ENCODE measurements at places on chromosomes 13 and 19.

DNA sequence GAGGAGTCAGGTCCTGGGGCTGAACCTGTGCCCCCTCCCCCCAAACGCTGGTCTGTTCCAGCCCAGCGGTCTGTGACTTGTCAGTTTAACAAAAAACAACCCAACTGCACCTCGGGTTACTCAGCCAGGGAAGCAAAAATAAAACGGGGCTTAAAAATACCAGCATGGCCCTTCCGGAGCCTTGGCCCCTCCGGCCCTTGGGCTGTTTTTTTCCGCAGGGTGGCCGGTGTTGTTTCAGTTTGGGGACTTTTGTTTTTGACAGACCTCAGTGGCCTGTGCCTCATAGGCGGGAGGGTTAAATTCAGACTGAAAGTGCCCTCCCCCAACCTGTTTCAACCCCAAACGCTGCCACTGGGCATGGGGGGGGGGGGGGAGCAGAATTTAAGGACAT, 4.0 kb downstream of the TCF3 start:
- DNase-seq: no peak

DNA sequence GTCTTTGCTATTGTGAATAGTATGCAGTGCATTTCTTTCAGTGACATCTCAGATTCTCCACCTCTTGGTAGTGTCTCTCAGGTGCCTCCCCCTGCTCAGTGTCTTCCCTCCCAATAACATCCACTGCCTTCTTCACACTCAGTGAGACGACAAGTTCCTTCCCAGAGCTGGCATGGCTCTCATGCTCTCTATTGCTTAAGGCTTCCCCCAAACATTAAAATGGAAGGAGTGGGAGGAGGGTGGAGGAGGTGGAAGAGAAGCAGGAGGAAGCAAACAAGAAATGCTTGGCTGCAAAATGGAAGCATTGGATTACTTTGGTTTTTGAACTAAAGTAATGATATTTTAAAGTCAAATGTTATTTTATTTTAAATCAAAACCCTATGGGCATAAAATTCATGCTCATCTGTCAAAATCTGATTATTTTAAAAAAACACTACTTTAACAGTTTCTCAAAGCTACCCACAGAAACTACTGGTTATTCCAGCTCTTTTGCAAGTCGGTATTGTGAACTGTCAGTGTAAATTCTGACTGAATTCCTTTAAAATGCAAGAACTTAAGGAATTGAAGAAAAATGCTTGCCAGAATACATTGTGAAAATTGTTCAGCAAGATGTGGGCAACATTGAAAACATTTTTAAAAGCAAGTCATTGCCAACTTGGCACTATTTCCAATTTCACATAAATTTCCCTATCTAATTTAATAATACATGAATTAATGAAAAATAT, 727.6 kb upstream of the ARGLU1 start:
- DNase-seq: no peak

DNA sequence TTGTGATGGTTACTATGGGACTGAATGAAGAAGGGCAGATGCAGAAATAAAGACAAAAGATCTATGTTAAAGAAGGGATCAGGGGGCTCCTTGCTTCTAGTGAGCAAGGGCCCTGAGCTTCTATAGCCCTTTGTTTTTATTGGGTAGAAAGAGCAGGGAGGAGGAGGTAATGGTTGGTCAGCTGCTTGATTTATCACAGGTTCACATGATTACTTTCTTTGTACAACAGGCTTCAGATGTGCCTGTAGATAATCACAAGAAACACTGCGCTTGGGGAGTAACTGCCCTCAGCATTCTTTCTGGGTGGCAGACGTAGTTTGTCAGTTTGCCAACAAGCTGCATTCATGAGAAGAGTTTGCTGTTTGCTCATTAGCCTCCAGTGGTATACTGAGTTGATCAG, 4.8 kb upstream of the ZNF439 start:
- DNase-seq: no peak

- peak; percentile 54 for DNase-seq
Observed at GRCh38 chr19:49502866-49503581, 6.8 kb downstream of the RPS11 start.

- DNase-seq: no peak
Observed at GRCh38 chr13:99040536-99041131, 62.8 kb upstream of the DOCK9 start.

DNA sequence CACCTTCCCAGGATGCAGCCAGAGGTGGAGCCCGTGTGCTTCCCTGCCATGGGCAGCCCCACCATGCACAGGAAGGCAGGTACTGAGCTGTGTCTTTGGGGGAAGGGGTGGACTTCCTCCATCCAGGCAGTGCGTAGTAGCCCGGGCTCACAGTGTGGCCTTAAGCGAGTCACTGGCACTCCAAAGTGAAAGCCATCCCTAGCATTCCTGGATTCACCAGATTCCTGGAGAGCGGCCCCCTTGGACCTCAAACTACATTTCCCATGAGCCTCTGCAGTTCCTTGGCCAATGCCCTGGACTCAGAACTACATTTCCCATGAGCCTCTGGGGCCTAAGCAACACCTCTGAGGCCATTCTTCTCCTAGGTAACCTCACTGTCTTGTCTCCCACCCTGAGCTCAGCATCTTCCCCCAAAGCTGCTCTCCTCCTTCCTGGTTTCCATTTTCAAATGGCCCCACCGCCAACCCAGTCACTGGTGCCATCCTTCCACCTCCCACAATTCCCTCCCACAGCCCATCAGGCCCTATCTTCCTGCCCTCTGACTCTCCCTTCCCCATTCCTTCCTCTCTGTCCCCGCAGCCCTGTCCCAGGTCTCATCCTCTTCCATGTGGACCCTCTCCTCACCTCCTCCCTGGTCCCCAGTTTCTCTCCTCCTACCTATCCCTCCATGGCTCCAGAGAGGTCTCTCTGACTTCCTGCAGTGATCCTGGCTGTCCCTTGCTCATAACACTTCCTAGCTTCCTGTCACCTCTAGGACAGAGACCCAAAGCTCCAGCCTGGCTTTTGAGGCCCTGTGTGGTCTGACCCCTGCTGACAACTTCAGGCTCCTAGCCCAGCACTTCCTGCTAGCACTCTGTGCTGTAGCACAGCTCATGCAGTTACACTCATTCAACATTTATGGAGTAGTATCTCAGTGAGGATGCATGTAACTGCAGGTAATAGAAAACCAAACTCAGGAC, at the start of gene C19orf81:
Gene C19orf81 (plus strand): TSS at position 13 of the 959 bp plus-strand sequence. CDS start 0 bp downstream, at position 13.
- peak; percentile 58 for DNase-seq

DNA sequence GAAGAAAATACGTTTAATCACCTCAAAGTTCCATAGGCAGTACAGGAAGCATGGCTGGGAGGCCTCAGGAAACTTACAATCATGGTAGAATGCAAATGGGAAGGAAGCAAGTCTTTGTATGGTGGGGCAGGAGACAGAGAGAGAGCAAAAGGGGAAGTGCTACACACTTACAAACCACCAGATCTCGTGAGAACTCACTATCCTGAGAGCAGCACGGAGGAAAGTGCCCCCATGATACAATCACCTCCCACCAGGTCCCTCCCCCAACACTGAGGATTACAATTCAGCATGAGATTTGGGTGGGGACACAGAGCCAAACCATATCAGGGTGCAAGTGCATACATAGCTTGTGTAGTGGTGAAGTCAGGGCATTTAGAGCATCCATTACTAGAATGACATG, 92.3 kb upstream of the ANKRD10 start:
- DNase-seq: no peak

- DNase-seq: no peak
Observed at GRCh38 chr19:36377541-36378178, 1.3 kb downstream of the ZFP14 start.

- no peak for DNase-seq
Observed at GRCh38 chr13:53013113-53013512, 15.5 kb upstream of the OLFM4 start.

DNA sequence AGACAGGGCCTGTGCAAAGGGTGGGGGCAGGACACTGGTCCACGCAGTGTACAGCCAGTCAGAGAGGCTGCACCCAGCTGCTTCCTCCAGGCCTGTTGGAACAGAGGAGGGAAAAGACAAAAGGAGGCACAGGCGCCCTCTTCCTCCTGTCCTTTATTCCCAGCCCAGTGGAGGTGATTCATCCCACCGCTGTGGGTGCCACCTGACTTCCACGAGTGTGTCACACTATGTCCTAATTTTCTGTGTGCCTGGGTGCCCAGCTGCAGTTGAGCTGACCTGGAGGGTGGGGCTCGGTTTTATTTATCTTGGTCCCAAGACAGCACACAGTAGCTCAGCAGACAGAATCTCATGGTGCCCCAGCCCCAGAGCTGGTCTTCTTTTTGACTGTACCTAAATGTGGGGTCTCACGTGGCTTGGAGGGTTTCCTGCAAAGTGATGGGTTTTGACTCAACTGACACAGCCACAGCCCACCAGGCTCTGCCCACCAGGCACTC, 9.0 kb downstream of the EPS15L1 start:
- no peak for DNase-seq

GRCh38 chr13:36476661-36477060, 44.4 kb downstream of the CCNA1 start:
- DNase-seq: no peak

GRCh38 chr13:98366010-98366409, 188.9 kb upstream of the RNF113B start:
- DNase-seq: no peak

GRCh38 chr19:4519172-4519496, 848 bp upstream of the PLIN4 start:
- DNase-seq: no peak

DNA sequence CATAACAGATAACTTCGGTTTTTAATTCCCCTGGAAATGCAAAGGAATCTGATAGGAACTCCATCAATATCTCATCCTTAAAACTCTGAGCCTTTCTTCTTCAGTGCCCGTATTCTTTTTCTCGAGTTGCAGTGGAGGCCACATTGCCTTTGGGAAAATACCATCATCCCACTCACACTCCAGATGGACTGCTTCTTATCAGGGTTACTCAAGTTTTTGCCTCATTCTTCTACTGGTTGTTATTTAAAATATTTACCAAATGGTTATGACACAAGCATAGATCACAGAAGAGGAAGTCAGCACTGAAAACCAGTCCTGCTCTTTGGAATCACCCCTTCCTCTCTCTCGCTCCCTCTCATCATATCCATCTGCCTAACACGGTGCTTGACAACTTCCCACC, 1020.5 kb upstream of the SLC10A2 start:
- no peak for DNase-seq

DNA sequence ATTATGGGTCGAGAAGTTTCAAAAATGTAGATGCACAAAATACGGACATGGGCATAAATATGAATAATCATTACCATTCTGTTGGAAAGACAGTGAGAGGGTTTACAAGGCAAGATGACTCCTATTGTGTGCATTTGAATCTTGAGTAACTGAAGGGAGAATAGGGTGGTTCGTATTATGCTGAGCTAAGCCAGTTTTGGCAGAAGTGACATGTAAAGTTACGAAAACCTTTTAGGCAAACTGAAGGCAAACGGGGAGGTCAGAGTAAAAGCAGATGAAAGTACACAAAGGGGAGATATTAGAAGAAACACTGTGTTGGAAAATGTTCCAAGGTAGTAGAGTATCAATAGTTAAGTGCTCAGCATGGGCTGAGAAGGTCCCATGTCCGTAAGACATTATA, 16.8 kb downstream of the DCT start:
- DNase-seq: no peak

DNA sequence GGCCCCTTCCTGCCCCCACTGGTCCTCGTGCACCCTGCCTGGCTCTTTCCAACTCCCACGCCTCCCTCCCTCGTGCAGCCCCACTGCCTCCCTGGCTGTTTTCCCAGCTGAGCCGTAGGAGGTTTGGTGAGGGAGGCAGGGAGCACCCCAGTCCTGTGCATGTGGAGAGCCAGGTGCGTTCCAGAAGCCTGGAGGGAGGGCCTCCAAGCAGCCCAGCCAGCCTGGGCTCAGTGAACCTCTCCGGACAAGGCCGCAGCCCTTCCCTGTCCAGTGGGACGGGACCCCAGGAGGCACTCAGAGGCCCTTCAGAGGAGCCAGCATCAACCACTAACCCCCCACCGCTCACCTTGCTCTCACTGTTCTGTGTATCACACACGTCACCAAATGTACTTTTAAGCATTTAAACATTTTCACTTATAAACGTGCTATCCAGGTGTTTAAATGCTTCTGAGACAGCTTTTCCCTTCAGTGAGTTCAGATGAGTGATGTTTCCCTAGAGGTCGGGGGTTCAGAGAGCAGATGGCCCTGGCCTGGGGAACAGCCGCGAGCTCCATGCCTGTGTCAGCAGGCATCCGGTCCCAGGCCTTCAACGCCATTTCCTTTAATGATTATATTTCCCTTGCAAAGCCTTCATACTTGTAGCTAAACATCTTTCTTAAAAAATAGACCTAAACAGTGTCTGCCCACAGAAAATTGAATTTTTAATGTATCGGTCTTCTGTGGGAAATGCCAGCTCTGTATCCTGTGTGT, 122.6 kb downstream of the ATP11A start:
- DNase-seq: no peak

GRCh38 chr13:34620074-34620850, 321.8 kb upstream of the NBEA start:
- no peak for DNase-seq

- DNase-seq: no peak
Observed at GRCh38 chr13:59423708-59424340, 739.9 kb downstream of the DIAPH3 start.

- DNase-seq: no peak
Observed at GRCh38 chr19:10766049-10766623, 48.3 kb downstream of the DNM2 start.

DNA sequence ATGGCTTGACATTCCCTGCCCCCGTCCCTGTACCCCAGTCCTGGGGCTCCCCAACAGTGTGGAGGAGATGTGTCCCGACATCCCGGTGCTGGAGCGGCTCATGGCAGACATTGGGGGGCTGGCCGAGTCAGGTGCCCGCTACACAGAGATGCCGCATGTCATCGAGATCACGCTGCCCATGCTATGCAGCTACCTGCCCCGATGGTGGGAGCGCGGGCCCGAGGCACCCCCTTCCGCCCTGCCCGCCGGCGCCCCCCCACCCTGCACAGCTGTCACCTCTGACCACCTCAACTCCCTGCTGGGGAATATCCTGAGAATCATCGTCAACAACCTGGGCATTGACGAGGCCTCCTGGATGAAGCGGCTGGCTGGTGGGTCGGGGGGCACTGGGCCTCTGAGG, 83.8 kb downstream of the RYR1 start:
- no peak for DNase-seq

DNA sequence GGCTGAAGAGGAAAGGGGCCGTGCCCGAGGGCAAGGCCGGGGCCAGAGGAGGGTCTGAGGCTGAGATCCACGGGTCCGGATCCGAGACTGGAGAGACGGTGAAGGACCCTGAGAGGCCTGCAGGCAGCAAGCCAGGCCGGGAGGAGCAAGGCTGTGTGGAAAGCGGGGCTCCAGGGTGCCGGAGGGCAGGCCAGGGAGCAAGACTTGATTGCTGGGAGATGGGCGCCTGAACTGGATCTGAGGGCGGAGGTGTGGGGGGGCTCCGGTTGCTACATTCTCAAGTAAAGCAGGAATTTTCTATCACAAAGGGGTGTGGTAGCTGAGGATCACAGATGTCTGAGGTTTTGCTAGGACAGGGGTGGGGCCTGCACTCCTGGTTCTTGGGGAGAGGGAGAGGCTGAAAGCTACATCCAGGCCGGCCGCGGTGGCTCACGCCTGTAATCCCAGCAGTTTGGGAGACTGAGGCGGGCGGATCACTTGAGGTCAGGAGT, 3.8 kb downstream of the MAMSTR start:
- DNase-seq: no peak
